Mucosa of descending colon (tissue), 3 donors: ENCODE measurements at places on chromosomes 13 and 19. TPM values are rescaled to one million over a fixed set of nuclear protein-coding genes. Genes with fewer than 3 reads are reported as not detected.

DNA sequence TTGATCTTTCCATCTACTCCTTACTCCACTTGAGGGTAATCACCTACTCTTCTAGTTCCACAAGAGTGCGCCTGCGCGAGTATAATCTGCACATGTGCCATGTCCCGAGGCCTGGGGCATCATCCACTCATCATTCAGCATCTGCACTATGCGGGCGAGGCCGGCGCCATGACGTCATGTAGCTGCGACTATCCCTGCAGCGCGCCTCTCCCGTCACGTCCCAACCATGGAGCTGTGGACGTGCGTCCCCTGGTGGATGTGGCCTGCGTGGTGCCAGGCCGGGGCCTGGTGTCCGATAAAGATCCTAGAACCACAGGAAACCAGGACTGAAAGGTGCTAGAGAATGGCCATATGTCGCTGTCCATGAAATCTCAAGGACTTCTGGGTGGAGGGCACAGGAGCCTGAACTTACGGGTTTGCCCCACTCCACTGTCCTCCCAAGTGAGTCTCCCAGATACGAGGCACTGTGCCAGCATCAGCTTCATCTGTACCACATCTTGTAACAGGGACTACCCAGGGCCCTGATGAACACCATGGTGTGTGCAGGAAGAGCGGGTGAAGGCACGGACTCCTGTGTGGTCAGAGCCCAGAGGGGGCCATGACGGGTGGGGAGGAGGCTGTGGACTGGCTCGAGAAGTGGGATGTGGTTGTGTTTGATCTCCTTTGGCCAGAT lies 2.7 kb upstream of the KLK2 start:
- no peak for DNase-seq

DNA sequence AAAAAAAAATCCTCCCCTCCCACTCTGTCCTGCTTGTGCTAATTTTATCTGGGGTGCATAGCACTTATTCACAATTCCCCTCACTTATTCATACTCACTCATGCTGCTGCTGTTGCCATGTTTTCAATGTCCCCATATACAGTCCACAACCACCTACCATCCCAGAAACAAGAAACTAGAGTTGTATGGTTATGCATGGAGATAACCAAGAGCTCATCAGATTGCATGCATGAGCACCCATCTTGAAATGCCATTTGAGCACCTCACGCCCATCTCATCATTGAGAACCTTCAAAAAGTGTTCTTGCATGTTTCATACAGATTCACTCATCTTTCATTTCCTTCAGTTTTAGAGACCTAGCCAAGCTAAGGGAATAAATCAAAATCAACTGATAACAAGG lies 15.1 kb upstream of the N4BP2L2 start:
- DNase-seq = no peak

- DNase-seq = peak; percentile 89
Measured at GRCh38 chr19:6752256-6753177, 13.0 kb downstream of the TRIP10 start.

Gene KLHL1
- total RNA-seq = not detected

- peak; percentile 25 for DNase-seq
Measured at GRCh38 chr19:10219678-10220077, 11.5 kb downstream of the S1PR2 start.

DNA sequence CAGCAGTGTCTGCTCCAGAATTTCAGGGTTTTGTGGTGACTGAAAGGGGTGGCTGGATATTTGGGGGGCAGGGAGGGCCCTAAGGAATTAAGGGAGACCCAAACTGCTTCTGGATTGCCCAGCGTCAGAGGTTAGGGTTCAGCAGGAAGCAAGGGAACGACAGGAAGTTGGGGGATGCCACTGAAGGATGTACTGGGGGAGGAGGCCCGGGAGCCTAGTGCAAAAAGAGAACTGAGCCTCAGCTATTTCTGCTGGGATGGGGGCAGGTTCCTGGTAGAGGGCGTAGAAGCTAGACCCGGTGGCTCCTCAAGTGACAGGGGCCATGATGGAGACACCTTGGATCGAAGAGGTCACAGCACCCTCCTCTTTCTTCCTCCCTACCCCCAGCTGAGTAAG lies 1.1 kb downstream of the CYP2S1 start:
- DNase-seq = no peak

- DNase-seq = no peak
Measured at GRCh38 chr19:6590258-6590826, 608 bp downstream of the CD70 start.

- no peak for DNase-seq
Measured at GRCh38 chr13:98343461-98343860, 166.4 kb upstream of the RNF113B start.

Gene GJB6
- total RNA-seq = not detected

- DNase-seq = peak; percentile 87
Measured at GRCh38 chr19:33292595-33293254, 9.6 kb downstream of the CEBPA start.
